ENCODE measurements at places on chromosomes 6 and 20.

DNA sequence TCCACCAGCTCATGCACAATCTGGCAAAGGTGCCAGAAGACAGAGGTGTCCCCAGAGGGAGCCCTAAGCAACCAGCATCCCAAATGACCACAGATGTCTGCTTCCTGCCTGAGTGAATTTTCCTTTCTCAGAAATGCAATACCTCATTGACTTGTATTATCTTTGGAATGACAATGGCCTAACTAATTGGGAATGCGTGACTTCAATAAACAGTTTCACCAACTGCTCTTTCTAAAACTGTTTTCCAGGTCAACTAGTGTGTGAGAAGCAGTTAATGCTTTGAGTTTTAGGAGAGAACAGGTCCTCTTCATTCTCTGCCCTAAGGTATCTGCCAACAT, 108.9 kb upstream of the SNX9 start:
- no peak for DNase-seq

GRCh38 chr6:87968435-87969278, 79.0 kb upstream of the SPACA1 start:
- no peak for DNase-seq

GRCh38 chr6:11120271-11121005, 8.9 kb upstream of the ERVFRD-1 start:
- no peak for DNase-seq

- no peak for DNase-seq
Measured at GRCh38 chr6:3280866-3281465, 22.2 kb downstream of the PSMG4 start.

- DNase-seq, result no peak
Measured at GRCh38 chr20:22288957-22289356, 295.4 kb downstream of the FOXA2 start.

GRCh38 chr6:35209081-35209480, 4.7 kb upstream of the SCUBE3 start:
- no peak for DNase-seq

- DNase-seq, result no peak
Measured at GRCh38 chr20:63033794-63034709, 27.3 kb upstream of the BHLHE23 start.

GRCh38 chr6:87692086-87692485, 9.9 kb downstream of the AKIRIN2 start:
- no peak for DNase-seq

DNA sequence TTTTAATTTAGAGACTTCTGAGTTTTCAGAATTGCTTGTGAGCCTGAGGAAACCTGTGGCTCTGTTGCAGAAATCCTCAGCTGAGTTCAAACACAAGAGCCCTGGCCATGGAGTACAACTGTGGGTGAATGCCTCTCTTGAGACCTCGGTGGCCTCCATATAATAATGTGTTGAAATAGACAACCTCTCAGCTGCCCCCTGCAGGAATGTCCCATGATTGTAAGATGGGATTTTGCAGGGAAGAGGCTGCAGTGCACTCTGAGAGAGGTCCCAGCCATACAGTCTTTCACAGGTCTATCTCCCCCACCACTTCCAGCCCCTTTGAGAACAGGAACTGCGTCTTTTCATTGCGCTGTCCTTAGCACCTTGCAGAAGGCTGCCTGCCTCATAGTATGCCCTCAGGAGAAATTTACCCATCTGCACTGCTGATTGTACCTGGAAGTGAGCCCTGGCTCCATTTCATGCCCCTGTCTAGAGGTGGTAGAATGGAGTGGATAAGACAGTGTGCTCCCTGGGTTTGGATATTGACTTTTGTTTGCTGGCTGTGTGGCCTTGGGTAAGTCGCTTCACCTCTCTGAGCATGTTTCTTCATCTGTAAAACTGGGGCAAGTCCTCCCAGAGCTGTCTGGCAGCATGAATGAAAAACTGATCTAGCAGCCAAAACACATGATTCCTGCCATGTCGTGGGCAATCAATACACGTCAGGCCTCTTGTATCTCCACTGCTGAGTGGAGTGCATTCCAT, 16.8 kb upstream of the CDH22 start:
- peak; percentile 20 for DNase-seq

- DNase-seq, result no peak
Measured at GRCh38 chr6:101279410-101279809, 114.1 kb upstream of the GRIK2 start.

GRCh38 chr6:42460883-42461282, 9.2 kb upstream of the TRERF1 start:
- no peak for DNase-seq

DNA sequence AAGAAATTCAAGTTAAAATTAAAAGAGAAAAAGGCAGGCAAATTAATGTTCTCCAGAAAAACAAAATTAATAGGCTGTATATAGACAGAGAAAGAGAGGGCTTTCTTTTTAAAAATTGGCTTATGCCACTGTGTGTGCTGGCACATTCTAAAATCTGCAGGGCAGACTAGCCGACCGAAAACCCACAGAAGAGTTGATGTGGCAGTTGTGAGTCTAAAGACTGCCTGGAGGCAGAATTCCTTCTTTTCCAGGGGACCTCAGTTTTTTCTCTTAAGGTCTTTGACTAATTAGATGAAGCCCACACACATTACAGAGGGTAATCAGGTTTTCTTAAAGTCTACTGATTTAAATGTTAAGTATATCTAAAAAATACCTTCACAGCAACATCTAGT, 85.7 kb downstream of the GJA1 start:
- DNase-seq, result no peak

- peak; percentile 89 for DNase-seq
Measured at GRCh38 chr20:16488086-16488485, 85.2 kb downstream of the KIF16B start.

- DNase-seq, result no peak
Measured at GRCh38 chr6:84651583-84651982, 112.8 kb downstream of the TBX18 start.

DNA sequence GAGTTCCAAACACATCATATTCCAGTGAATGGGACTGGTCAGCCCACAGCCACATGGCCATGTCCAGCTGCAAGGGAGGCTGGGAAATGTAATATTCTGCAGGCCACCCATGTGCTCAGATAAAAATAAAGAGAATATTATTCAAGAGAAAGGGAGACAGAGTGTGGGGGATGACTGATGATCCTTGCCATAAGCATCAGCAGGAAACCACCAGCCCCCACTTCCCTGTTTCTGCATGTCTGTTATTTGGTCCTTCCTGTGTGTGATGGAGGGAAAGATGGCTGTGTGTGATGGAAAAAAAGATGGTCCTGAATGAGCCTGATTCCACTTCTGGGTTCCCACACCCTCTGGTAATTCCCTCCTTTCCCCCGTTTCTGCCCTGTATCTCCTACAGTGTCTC, 13.1 kb upstream of the RSPO4 start:
- no peak for DNase-seq

DNA sequence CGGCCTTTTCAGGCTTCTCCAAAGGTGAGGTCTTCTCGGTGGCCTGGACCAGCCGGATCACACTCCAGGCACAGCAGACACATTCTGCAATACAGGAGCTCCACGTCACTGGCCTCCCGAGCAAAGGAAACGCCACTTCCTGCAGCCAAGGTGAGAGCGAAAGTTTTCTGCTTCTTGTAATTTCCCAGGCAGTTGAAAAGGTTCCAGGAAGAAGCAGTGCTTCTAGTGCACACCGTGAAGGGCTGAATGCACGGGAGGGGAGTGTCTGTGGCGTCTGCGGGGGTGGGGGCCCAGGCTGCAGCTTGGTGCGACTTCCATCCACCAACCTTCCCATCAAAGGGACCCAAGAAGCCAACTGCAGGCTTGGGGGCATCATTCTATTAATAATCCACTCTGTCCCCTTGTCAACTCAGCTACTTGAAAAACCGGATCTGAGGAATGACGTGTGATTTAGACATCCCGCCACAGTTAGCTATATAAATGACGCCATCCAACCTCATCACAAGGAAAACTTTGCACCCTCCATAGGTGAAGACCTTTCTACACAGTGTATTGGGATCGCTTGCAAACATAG, 61.1 kb downstream of the NFATC2 start:
- no peak for DNase-seq

DNA sequence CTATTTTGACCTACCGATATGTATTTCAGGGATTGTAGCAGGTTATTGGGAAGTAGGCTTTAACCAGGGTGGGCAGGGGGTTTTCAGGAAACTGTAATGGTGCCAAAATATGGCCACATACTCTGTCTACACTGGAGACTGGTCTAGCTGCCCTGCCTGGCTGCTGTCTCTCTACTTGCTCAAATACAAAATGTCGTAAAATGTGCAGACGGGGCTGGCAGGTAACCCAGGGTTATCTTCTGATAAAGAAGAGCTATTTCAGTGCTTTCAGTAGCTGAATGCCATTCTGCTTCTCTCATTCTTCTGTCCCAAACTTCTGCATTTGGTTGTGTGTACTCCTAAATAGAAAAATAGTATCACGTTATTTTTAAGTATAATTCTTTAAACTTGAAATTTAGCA, 616.2 kb downstream of the EPM2A start:
- DNase-seq, result no peak

GRCh38 chr6:124958149-124958548, 4.1 kb upstream of the RNF217 start:
- DNase-seq, result no peak

DNA sequence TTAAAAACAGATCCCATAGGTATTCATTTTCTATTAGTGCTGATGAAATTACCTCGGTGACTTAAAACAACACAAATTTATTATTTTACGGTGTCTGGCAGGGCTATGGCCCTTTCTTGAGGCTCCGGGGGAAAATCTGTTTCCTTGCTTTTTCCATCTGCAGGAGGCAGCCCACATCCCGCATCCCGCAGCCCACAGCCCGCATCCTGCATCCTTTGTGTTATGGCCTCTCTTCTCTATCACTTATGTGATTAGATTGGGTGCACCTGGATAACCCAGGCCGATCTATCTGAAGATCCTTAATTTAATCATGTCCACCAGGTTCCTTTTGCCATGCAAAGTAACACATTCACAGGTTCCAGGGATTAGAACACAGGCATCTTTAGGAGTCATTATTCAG, 407.8 kb downstream of the CDC5L start:
- DNase-seq, result no peak

DNA sequence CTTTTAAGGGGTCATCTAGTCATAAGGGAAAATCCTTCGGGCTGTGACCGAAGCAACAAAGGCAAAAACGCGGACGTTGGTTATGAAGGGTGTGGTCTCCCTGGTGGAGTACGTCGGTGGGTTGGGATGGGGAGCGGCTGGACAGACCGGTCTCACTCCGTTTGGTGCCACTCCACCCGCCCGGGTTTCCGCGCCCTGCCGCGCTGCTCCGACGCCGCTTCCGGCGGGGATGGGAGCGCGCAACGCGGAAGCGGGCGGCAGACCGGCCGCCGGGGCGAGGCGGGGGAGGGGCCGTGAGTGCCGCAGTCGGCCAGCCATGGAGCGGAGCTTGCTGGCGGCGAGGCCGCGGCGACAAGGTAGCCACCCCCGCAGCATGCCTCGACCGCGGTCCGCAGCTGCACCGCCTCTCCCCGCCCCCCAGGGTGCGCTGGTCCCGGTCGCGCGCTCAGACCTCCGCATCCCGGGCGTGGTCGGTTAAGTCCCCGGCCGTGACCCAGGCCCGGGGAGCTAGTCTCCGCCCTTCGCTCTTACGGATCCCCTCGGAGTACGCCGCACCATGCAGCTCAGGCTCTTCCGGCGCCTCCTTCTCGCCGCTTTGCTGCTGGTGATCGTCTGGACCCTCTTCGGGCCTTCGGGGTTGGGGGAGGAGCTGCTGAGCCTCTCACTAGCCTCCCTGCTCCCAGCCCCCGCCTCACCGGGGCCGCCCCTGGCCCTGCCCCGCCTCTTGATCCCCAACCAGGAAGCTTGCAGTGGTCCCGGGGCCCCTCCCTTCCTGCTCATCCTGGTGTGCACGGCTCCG, at the start of gene B3GALT4:
Gene B3GALT4, plus strand, starts transcription at position 260 of the 799 bp plus-strand sequence. Its CDS starts 297 bp downstream, at position 557.
- no peak for DNase-seq

GRCh38 chr6:8219352-8219943, 117.1 kb upstream of the EEF1E1 start:
- DNase-seq, result peak; percentile 43

DNA sequence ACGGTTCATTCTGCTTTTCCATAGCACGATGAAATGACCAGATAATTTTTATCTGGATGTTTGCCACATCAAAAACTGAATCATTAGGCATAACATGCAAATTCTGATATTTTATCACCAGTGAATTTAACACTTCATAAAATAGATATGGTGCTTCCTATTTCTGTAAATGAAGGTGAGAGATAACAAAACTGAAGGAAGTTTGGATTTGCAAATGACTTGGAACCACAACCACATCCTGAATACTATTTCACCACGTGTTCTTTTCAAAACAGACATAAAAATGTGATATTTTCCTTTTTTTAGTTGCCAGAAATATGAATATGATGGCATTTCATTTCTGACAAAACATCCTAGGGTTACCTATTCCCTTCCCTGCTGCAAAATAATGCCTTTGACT, 146.1 kb downstream of the EDN1 start:
- DNase-seq, result no peak

- no peak for DNase-seq
Measured at GRCh38 chr6:136437246-136437645, 113.0 kb downstream of the MAP7 start.

GRCh38 chr6:6244624-6245023, 75.8 kb downstream of the F13A1 start:
- no peak for DNase-seq

DNA sequence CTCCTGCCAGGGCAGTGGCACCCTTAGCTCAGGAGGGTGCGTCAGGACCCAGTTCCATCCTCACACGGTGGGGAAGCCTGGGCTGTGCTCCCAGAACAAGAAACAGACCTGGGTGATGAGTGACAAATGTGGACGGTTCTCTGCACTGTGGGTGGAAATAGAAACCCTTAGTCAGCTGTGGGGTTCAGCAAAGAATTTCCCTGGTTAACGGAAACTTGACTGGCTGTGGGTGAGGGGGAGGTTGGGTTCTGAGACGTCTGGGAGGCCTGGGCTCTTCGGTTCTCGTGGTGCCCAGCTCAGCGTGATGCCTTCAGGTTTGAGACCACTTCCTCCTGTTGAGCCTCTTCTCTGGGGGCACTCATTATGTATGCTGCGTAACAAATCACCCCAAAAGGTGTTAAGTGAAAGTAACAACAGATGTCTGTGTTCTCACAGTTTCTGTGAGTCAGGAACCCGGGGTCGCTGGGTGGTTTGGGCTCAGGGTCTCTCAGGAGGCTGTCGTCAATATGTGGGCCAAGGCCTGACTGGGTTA, 53.1 kb upstream of the FAM83D start:
- DNase-seq, result no peak

DNA sequence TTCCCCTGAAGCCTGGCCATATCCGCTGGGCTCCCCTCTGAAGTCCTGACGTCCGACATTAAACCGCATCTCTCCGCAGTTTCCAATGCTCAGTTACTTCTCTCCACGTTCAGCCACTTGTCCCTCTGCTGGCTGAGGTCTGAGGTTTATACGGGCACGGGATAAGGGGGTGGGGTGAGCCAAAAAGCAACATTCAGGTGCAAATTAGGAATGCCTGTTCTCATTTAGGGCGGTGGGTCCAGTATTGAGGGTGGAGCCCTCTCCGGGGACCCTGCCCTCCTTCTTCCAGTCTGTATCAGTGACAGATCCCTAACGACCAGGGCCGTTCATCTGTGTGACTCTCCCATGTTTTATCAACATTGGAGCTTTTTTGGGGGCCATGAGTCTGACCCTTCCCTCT, 1454.4 kb downstream of the HACE1 start:
- no peak for DNase-seq

GRCh38 chr20:46011631-46012482, 3.1 kb downstream of the MMP9 start:
- peak; percentile 52 for DNase-seq

- no peak for DNase-seq
Measured at GRCh38 chr6:159646733-159647132, 46.3 kb downstream of the SOD2 start.

GRCh38 chr6:166014966-166015365, 152.7 kb downstream of the TBXT start:
- DNase-seq, result no peak
